MM.1S (cell line): ENCODE measurements at places on chromosomes 2 and 18.

- DNase-seq = no peak
Measured at GRCh38 chr18:40553029-40553428, 1402.0 kb upstream of the PIK3C3 start.

DNA sequence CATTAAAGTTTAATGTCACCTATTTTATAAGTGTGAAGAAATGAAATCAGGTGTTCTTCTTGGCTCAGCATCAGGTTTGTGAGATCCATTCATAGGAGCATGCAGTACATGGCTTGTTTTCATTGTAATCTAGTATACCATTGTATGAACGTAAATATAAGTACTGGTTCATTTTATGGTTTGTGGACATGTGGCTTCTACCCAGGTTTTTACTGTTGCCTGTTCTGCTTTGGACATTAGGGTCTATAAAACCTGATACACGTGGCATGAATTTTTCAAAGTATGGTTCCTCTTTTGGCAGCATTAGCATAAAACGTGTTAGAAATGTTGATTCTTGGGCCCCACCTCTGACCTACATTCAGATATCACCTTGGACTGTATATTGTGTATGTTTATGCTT lies 175.5 kb downstream of the PRPF40A start:
- no peak for DNase-seq

GRCh38 chr2:136331226-136331625 lies 213.3 kb upstream of the CXCR4 start:
- DNase-seq = no peak

DNA sequence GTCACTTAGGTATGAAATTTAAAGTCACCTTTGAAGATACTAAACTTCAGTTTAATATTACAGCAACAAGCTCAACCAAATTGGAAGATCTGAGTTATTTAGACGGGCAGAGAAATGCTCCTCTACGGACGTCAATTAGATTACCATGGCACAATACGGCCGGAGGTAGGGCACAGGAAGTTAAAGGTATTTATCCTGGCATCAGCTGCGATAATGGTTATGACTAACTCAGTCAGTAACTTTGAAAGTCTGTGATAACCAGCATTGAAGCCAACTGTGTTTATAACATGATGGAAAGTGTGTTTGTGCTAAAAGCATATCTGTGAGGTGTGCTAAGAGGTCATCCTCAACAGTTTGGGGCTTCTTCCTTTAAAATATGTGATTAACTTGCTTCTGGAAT lies 117.3 kb downstream of the WDSUB1 start:
- DNase-seq = no peak

DNA sequence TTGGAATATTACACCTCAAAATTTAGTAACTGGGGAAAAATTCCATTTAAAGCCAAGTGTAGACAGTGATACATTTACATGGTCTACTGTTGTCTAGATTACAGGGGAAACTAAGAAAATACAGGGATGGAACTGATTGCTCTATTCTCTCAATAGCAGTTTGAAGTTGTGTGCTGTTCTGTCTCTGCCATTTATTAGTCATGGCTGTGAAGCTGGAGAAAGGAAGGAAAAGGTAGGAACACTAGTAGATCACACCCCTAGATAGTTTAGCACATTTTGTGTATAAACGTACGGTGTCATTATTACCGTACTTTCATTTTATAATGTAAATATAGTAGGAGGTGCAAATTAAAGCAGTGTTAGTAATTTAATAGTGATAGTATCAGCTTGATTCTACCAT lies 170.5 kb downstream of the PHLPP1 start:
- DNase-seq = no peak

GRCh38 chr2:173130496-173131465 lies 55.1 kb downstream of the MAP3K20 start:
- DNase-seq = no peak
